ENCODE measurements at places on chromosomes 5 and 9.

GRCh38 chr9:84731696-84732095 is 62.2 kb downstream of the NTRK2 start:
- no peak for DNase-seq

- DNase-seq = no peak
Measured at GRCh38 chr9:77028478-77028877, 9.0 kb downstream of the FOXB2 start.

DNA sequence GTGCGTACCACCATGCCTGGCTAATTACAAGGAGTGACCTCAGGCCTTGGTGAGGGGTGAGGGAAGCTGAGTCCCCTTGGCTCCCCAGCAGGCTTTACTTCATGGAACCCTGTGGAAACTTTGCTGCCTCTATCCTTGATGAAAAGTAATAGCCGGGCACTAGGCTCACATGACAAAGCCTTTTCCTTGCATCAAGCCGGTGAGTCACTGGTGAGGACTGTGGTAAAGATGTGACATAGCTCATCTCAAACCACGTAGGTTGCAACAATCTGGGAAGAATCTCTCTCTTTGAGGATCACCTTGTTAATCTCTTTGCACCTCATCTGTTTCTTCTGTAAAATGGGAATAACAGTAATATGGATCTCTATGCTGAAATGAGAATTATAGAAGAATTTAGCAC is 116.3 kb upstream of the SLC25A48 start:
- no peak for DNase-seq

DNA sequence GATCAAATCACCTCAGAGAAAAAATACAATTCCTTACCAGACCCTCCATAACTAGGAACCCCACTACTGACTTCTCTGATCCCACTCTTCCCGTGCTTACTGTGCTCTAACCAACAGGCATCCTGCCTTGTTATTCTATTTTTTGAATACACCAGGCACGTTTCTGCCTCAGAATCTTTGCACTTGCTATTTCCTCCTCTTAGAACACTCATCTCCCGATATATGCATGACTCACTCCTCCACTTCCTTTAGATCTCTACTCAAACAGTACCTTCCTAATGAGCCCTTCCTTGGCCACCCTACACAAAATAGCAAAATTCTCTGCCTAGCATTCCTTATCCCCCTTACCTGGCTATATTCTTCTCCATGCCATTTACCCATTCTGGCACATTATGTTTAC is 43.9 kb downstream of the MAPKAP1 start:
- DNase-seq = peak; percentile 63

DNA sequence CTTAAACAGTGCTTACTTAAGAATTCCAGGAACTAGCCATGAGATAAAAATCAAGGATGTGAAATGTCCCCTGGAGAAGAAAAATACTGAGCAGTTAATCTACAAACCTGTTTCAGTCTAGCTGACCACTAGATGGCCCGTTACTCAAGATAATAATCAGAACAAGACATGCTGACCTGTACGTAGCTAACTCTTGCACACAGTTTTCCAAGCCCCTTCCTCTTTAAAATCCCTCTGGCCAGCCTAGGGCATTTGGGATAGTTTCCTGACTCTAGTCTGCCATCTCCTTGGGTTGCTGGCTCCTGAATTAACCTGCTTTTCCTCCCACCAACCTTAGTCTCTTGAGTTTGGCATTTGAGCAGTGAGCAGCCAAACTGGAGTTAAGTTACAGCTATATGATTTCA is 59.2 kb upstream of the TRAF1 start:
- DNase-seq = peak; percentile 64

GRCh38 chr9:113701774-113702755 is 174.0 kb upstream of the ZNF618 start:
- DNase-seq = no peak

DNA sequence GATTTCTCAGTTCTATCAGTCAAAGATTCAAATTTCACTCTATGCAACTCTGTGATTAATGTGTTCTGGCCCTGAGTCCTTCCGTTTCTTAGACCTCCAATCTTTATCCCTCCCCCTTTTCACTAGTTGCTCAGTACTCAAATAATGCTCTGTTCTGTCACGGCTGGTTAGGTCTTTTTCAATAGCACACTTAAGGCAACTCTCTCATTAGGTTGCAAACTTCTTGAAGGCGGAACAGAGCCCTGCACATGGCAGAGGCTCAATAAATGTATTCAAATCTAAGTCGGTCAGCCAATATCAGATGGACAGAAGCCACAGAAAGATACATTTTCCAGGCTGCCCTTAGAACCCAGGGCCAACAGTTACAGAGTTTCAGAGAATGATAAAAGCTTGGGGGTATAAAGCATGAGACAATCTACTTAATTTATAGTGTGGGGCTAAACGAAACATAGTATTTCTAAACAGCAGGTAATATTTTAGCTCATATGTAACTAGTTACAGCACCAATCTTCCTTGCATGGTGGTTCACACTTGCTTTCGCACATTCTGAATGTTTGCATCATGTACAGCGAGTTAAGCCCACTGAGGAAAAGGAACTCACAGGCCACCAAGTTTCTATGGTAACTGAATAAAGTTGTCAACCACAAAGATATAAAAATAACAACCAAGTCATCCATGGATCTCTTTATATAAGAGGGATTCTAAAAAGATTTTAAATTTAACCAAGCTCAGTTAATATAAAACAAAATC is 67.1 kb upstream of the GOLPH3 start:
- DNase-seq = no peak

DNA sequence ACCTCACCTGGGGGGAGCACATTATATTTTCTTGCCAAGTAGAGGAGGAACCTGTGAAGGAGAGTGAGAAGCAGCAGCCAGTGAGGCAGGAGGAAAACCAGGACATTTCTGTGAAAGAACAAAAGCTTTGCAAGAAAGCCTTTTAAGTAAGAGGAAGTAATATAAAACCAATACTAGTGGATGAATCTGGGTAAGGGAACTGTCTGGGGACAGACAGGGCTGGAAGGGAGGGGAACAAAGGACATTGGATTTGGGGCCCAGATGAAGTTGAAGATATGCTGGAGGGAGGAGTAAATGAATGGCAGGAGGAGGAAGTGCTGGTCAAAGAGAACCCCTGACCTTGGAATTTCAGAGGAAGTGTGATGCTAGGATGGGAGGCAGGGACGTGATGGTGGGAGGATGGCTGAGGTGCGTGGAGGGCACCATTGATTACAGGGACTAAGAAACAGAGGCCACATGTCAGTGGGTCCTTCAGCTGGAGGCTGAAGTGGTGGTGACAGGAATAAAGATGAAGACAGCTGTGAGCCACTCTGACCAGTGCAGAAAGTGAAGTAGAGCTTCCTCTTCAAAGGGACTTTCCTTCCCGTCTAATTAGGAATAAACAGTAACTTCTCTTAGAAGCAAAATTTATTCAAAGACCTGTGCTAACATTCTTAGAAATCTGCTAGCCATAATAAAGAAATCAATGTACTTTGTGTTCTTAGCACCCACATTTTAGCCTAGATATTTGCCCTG is 43.5 kb upstream of the FABP6 start:
- DNase-seq = no peak

DNA sequence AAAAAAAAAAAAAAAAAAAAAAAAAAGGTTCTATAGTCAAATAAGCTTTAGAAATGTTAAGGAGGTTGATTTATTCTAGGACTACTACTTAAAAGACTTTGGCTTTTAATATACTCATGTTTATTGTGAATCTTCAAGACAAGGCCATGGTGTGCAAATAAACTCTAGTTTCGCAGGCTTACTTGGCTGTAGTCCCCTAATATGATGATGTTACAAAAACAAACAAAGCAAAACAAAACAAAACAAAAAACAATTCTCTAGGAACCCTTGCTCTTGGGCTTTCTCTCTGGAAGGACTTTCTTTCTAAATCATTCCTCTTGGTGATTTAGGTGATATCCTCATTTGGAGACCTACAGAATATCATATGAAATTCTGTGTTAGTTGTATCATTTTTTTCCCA is 172.0 kb downstream of the GDNF start:
- DNase-seq = peak; percentile 14

DNA sequence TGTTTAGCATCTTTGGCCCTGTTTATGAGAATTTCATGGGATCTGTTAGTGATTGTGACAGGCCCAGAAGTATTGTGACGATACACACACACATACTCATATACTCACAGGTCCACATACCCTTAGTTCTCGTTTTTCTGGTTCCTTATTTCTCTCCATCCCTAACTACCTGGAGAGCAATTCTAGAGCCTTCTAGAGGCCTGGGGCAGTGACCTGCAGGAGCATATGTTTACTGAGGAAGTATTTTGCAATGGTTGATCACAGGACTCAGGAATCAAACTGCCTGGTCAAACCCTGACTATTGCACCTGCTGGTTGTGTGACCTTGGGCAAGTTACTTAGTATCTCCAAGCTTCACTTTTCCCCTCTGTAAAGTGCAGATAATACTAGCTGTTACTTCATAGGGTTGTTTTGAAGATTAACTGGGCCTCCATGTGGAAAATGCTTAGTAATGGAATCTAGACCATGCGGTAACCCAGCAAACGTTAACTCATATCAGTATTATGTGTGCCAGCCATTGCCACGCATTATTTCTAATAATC is 8.7 kb downstream of the PAPPA start:
- DNase-seq = no peak

DNA sequence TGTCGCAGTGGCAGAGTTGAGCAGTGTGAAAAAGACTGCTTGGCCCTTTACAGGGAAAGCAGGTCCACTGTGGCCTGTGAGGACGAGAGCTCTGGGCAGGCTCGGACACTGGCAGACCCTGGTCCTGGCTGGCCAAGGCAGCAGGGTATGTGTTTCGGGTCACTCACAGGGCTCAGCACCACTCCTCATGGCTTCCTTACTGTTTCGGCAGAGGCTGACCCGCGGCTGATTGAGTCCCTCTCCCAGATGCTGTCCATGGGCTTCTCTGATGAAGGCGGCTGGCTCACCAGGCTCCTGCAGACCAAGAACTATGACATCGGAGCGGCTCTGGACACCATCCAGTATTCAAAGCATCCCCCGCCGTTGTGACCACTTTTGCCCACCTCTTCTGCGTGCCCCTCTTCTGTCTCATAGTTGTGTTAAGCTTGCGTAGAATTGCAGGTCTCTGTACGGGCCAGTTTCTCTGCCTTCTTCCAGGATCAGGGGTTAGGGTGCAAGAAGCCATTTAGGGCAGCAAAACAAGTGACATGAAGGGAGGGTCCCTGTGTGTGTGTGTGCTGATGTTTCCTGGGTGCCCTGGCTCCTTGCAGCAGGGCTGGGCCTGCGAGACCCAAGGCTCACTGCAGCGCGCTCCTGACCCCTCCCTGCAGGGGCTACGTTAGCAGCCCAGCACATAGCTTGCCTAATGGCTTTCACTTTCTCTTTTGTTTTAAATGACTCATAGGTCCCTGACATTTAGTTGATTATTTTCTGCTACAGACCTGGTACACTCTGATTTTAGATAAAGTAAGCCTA is 15.7 kb downstream of the SQSTM1 start:
- DNase-seq = peak; percentile 51

GRCh38 chr9:134204991-134205578 is 40.7 kb upstream of the RNU6ATAC start:
- peak; percentile 58 for DNase-seq

DNA sequence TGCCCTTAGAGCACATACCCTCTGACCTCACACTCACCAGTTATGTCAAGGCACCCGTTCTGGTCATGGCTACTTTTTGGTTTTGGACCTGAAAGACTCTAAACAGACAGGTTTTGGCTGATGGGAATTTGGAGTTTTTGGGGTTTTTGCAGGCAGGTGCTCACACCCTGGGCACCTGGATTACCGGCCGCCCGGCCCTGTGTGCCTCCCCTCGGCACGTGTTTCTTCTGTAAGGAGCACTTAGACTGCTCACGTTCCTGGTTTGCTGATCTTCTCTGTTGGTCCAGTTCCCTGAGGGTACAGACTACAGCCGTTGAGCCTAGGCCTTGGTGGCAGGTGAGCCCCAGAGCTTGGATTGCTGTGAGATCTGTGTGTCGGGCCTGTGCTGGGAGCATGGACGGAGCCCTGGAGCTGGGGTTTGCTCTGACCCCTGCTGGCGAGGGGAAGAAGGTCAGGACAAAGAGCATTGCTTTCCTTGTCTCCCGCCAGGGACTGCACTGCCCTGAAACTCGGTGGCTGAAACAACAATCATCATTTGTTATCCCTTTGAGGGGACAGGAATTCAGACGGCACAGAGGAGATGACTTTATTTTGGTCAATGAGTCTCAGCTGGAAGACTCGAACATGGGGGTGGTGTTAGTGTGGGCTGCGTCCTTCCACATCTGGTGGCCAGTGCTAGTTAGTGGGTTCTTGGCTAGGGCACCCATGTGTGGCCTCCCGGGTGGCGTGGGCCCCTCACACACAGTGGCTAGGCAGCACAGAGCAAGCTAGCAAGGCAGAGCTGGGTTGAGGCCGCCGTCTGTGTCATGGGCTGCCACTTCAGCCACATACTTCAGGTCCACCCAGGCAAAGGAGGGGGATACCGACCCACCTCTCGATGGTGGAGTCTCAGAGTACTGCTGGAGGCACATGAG is 76.4 kb downstream of the EHMT1 start:
- DNase-seq = no peak

DNA sequence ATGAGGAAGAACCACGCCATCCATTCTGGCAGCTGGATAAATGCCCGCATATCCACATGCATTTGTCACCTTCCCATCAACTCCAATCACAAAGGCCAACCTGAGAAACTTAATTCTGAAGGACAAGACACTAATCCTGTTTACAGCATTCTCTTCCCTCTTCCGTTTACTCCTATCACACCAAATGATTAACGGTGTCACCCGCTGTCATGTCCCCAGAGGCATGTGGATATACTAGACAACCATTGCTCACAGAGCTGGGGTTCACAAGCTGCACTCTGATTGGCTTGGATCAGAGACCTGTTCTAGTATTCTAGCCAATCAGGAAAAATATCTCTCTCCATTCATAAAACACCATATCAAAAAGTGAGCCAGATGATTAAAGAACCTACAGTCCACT is 3.6 kb downstream of the MACROH2A1 start:
- DNase-seq = no peak

DNA sequence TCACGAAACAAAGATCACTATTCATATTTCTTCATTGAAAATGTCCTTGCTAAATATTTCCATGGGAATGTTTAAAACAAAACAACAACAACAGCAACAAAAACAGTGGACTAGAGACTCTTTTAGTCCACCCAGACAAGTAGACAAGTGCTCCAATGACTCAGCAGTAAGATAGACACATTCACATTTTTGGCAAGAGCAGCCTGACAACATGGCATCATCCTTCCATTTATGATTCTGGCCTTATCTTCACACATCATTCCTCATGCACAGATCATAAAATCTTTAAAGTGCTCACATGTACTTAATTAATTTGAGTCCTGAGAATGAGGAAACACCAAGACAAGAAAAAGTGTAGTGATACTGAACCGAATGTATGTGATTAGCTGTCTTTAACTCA is 132.6 kb upstream of the PDE4D start:
- peak; percentile 25 for DNase-seq

- no peak for DNase-seq
Measured at GRCh38 chr9:106644661-106645060, 218.3 kb upstream of the ZNF462 start.

GRCh38 chr9:20353524-20353923 is 268.8 kb downstream of the MLLT3 start:
- no peak for DNase-seq

DNA sequence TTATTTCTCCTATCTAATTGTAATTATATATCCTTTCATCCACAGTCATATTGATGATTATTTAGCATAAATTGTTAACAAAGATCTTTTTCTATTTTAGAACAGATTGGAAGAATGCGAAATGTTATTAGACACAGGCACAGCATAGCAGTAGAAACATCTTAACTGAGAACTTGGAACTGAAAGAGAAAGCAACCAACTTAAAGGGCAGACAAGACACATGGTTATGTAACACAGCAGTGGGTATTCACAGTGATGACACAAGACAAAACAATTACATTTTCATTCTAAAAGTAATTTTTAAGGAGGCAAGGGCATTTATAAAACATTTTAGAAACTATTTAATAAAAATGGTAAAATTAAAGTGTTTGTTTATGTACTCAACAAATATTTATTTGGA is 57.7 kb upstream of the MEF2C start:
- no peak for DNase-seq
